M059J (cell line): ENCODE measurements at places on chromosomes 1 and 21.

DNA sequence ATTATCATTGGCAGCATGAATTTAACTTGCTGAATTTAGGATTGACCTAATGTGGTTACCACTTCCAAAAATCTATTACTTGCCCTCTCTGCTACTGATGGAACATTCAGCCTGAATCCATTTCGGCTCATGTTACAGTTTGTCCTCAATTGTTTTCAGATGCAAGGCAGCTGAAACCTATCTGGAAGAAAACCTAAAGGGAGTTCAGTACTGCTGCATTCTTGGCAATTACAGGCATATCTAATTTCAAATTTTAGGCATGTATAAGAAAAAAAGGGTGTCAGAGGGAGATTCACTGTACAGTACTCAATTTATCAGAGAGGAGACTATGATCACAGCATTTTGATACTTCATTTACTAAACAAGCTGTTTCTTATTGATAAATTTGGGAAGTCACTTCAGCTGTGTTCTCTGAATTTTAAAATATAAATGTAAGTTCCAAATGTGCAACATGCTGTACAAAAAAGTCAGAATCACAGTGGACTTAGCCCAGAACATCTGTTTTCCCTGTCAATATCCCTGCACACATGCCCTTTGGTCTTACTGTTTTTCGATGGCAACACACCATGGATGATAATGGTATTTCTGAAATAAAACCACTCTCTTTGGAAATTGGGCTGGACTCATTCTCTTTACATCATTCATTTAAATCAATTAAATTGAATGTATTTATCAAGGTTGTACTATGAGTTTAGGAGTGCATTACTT is 651.6 kb upstream of the ADGRL4 start:
- DNase-seq = no peak

DNA sequence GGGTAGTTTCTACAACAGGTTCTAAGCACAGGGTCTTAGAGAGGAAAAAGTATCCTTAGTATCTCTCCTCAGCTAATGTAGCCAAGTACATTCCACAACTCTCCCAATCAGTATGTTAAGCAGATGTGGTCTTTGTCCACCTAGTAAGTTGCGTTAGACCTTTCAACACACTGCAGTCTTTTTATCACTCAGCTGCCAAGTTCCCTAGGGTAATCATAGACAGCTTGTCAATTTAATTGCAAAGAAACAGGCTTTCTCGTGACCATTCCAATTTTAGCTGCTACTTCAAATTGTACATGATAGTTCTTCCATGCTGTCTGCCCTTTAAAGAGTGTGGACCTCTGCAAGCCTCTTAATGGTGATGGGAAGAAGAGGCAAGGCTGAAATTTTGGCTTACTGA is 211.8 kb upstream of the PKN2 start:
- DNase-seq = no peak

DNA sequence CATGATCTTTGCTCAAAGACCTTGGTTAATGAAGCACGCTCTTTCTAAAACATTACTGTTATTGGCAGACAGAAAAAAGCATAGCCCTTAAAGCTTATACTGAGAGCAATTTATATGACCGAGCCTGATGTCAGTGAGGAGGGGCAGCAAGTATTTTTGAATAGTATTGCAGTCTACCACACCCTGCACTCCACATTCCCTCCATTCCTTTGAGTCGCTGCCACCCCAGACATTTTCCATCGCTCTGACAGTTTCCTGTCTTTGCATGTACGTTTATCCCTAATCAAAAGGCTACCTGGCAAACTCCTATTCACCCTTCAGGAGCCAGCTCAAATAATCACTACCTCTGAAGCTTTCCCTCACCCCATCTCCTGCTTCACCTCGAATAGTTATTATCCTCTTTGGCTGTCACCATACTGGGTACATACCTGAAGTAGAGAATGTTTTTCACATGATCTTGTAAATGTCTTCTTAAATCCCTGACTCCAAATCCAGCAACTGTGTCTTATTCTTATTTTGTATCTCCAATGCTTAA is 5.5 kb upstream of the JUN start:
- no peak for DNase-seq

DNA sequence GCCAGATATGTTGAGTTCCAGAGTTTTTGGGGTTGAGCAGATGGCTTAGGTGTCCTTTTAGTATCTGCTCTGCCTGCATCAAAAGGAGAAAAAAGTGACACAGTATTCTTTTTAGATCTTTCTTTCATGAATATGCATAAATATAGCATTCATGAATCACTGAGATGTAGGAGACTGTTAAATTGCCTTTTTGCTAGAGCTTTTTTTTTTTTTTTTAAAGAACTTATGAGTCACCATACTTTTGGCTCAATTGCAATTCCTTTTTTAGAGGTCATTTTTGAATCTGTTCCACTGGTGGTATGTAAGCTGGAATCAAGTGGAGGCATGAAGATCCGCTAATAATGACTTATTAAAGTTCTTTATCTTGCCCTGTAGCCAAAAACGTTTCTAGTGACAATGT is 480.9 kb upstream of the ZRANB2 start:
- peak; percentile 36 for DNase-seq

- no peak for DNase-seq
Observed at GRCh38 chr1:155057104-155057503, 6.0 kb downstream of the ADAM15 start.

DNA sequence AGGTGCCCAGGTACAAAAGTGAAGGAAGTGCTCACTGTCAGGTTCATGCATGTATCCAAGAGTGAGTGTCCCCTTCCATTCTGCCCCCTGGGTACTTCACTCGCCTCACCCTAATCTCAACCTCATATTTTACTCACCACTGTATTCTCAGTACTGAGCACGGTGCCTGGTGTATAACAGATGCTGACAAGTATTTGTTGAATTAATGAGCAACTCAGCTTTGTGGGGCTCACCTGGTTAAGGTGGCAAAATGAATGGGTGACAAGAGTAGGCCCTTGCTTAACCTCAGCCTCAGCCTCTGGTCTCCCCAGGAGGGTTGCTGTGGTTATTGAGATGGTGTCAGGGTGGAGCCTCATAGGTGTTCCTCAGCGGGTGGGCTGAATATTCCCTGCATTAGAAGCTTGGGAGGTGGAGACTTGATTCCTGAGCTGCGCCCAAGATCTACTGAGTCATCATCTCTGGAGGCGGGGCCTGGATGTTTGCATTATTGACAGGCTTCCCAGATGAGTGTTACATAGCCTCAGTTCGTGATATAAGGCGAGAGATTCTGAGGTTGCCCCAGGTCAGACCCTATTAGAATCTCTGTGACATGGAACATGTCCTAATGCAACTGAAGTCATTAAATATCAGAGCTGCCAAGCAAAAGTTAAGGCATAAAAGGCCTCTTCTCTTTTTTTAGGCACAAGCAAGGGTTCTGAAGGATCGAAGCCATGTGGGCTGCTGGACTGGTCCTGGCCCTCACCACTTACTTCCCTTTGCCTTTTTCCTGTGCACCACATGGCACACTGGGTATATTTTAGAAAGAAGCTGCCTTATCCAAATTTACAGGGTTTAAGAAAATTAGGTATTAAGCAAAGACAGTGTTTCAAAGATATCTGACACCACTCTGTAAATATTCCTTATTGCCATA is 39.2 kb downstream of the SYT6 start:
- peak; percentile 84 for DNase-seq

DNA sequence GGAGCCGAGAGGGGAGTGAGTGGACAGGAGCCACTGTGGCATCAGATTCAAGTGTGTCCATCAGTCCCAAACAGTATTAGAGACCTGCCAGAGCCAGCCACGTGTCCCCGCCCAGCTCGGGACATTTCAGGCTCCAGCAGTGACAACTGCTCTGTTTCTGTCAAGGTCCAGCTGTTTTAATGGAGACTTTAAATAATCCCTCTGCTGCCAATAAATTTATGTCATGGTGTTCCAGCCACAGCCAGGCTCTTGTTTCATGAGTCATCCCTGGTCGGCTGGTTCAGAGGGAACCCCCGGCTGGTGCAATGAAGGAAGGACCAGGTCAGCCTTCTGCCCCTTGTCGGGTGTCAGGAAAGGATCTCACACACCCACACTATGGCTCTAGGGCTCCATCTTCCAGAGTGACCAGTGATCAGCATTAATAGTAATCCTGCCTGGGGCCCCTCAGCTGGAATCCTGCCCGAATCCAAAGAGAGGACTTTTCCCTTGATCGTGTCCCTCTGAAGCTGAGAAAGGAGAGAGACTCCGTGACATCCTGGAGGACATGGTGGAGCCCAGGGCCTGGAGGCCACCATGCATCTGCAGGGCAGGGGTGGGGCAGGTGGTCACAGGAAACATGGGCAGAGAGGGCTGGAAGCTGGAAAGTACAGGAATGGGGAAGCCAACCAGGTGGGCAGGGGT is 197.3 kb downstream of the MATN1 start:
- DNase-seq = peak; percentile 94

GRCh38 chr1:177944016-177944949 is 25.6 kb downstream of the SEC16B start:
- DNase-seq = no peak

DNA sequence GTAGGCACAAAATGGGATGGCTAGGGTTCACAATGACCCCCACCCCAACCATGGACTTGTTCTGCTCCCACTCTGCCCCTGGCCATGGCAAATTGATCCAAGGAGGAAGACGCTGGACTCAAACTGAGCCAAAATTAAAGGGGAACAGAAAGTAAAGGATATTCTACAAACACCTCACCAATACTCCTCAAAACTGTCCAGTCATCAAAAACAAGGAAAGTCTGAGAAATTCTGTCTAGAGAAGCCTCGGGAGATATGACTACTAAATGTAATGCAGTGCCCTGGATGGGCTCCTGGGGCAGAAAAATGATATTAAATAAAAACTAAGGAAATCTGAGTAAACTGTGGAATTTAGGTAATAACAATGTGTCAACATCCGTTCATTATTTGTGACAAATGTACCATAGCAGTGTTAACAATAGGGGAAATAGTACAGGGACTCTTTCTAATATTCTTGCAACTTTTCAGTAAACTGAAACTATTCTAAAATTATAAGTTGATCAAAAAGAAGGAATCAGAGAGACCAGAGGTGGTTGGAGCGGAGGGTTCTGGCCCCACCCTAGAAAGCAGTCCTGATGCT is 45.0 kb downstream of the MIS18A start:
- DNase-seq = no peak

- no peak for DNase-seq
Observed at GRCh38 chr1:203993256-203993655, 79.7 kb upstream of the SOX13 start.

DNA sequence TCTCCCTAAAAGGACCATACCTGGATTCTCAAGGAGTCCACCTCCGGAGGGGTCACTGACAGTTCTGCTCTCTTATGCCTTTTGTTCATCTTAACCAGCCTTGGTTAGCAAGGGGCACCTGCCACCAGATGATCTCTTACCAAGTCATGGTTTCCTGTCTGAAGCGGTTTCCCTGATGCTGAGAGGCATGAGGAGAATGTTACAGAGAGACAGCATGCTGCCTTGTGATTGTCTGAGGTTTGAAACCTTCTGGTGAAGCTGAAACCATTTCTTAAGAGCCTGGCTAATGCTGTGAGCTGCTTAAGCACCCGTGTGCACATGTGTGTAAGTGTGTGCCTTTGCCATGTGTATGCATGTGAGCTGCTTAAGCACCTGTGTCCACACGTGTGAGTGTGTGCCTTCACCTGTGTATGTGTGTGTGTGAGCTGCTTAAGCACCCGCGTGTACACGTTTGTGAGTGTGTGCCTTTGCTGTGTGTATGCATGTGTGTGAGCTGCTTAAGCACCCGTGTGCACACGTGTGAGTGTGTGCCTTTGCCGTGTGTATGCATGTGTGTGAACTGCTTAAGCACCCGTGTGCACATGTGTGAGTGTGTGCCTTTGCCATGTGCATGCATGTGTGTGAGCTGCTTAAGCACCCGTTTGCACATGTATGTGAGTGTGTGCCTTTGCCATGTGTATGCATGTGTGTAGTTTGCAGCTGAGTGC is 136.4 kb upstream of the COL6A1 start:
- no peak for DNase-seq

- no peak for DNase-seq
Observed at GRCh38 chr1:105027838-105028471, 1278.3 kb downstream of the AMY1C start.

DNA sequence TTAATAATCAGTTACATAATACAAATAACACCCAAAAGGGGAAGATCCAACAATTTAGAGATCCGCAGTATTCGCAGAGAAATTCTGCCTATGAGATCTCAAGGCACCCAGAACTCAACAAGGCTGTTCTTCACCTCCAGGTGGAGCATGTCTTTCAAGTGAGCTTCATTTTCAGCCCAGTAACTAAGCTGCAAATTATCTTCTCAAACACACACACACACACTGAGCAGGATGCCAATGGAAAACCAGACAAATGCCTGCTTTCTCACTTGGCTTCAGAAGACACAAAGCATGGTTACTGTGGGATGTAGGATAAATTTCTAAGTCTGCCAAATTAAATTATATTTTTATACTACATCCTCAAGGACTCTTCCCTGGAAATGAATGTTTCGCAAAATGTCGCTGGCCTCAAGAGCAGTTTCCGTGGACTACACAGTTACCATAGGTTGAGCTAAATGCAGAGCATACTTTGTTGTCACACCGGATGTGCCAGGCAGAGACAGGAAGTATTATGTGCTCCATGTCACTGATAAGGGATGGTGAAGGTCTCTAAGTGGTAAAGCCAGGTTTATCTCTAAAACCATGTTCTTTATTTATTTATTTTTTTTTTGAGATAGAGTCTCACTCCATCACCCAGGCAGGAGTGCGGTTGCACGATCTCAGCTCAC is 30.3 kb downstream of the UBR4 start:
- peak; percentile 24 for DNase-seq

DNA sequence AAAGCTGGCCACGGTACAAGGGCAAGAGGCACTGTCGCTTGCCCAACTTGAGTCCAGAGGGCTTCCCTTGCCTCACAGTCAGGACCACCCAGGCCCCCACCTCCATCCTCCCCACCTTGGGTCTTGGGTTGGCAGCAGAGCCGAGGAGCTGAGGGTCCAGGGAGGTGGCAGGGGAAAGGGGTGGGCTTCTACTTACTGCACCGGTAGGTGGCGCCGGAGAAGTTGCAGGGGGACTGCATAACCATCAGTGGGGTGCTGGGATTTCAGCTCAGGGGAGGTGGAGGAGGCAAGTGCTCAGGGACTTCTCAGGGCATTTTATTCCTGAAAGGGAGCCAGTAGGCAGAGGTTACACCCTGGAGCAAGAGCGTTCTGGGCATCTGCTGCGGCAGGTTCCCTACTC is 44.0 kb downstream of the TRIM62 start:
- DNase-seq = no peak
